Hypothalamus (tissue), 51 donors: ENCODE measurements at places on chromosomes 2 and 18.
A peak's percentile ranks its signal among the peaks of the same experiment; 100 is the strongest.

GRCh38 chr2:229852565-229852964 lies 69.2 kb downstream of the TRIP12 start:
- no peak for DNase-seq

DNA sequence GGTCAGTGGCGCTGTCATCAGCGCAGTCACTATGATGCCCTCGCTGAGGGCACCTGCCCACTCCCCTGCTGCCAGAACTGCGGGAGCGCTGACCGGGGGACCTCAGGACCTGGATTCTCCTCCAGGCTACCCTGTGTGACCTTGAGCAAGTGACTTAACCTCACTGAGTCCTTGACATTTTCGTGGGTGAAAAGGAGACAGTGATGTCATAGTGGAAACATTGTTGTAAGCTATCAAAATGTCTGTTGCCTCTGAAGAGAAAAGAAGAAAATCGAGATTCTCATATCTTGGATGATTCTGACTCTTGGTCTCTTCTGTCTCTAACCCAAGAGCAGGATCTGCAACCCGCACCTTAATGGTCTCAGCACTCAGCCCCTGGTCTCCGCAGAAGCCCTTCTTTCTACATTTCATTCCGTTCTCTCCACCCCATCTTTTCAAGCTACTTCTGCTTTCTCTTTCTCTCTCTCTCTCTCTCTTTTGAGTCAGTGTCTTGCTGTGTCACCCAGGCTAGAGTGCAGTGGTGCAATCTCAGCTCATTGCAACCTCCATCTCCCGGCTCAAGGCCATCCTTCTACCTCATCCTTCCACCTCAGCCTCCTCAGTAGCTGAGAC lies 978 bp upstream of the TUBA4A start:
- no peak for DNase-seq

DNA sequence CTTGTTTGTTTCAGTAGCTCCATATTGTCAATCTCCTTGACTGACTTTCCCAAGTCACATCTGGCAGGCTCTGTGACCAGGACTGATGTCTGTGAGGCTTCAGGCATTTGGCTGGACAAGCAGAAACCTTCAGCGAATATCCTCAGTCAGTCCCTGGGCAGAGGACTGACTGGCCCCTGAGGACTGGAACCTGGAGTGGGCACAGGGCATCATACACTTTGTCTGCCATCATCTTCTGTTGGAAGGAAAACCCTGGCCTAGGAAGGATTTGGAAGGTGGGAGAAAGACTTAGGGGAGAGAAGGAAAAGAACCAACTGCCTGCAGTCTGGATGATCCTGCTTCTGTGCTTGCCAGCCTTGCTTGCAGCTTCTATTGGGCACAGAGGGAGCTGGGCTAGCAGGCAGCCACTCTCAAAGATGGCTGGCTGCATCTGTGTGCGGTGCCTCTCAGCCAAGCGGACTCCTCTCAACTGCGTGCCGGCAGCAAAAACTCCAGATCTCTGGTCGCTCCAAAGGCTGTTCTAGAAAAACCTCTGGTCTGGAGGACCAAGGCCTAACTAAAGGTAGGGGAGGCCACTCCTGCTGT lies 126.8 kb downstream of the MARCHF4 start:
- no peak for DNase-seq

GRCh38 chr2:224017957-224018356 lies 21.1 kb downstream of the SERPINE2 start:
- no peak for DNase-seq

GRCh38 chr2:234421-234820 lies 29.4 kb downstream of the SH3YL1 start:
- DNase-seq: no peak

GRCh38 chr2:74991977-74992376 lies 33.5 kb downstream of the POLE4 start:
- no peak for DNase-seq

DNA sequence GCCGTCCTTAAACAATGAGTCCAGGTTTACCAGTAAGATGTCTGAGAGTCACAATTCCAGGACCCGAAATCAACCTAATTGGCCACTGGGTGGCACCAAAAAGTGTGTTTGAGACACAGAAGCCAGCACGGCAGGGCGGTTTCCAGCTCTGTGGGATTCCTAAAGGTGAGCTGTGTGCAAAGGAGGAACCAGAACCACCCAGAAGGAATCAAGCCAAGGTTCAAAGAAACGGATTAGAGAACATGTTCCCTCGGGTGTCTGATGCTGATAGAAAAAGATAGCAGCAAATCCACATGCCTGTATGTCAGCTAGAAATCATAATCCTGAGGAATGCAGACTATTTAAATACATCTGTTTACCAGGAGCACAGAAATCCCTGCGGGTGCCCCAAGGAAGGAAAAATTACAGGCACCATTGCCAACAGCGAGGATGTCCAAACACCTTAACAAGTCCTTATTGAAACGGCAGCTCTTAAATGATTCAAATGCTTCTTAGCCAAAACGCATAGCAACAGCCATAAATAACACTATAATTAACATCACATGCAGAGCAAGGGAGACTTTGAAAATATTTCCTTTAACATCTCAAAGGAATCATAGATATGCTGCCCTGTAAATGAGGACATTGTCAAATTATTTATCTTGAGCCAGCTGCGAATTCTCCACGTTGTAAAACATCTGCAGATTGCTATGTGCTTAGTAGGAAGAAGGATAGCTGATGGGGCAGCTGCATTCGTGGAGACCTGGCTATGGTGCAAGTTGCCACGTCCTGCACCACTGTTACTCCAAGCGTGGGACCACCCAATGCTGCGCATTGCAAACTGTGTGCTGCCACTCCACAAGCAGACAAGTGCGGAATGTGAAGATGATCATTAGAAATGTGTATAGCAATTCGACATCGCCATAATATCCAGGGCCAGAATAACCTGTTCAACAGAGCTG lies 318.7 kb upstream of the NCKAP5 start:
- DNase-seq: peak; percentile 75

DNA sequence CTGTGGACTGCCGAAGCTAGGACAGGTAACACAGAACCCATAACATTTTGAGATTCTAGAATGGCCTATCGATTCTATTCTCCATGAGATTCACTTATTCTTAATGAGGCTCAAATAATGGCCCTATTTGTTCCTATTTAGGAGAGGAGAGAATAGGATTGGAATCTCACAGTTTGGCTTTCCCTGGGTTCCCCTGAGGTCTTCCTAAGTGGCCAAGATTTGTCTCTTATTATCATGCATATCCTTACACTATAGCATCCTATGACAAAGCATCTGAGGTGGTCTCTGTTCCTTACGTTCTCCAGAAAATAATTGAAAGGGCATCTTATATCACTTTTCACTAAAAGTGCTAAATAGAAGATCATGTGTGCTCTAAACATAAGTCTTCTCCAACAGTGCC lies 9.5 kb downstream of the WDPCP start:
- no peak for DNase-seq

DNA sequence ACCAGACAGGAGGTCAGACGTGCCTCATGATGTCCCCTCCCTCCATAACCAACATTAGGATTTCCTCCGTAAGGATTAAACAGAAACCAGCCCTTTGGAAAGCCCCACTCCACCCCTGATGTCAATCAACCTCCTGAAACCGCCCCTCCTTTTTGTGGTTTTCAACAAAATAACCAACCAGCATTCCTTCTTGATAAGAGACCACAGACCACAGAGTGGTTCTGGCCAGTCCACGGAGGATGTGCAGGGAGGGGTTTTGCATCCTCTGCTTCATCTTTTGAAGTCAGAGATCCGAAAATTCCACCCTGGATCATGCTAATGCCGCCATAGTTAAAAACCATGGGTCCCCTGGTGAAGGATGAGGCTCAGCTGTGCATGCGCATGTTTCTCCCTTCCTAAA lies 180.0 kb upstream of the CCDC150 start:
- DNase-seq: no peak

GRCh38 chr2:162282765-162283425 lies 35.6 kb downstream of the IFIH1 start:
- no peak for DNase-seq

DNA sequence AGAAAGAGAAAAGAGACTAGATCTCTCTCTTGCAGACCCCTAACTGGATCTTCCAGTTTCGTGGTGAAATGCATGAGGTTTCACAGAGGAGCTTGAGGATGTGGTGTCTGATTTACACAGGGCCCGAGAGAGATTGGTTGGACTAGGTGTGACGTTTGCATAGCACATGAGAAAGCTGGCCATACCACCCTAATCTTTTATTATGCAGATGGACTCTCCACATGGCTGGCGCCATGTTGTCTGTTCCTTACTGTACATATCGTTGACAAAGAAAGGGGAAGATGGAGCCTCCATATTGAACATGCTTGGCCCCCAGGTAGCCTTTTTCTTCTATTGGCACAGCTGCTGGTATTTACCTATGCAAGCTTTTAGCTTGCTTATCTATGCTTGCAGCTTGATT lies 27.5 kb upstream of the PGAP1 start:
- no peak for DNase-seq

DNA sequence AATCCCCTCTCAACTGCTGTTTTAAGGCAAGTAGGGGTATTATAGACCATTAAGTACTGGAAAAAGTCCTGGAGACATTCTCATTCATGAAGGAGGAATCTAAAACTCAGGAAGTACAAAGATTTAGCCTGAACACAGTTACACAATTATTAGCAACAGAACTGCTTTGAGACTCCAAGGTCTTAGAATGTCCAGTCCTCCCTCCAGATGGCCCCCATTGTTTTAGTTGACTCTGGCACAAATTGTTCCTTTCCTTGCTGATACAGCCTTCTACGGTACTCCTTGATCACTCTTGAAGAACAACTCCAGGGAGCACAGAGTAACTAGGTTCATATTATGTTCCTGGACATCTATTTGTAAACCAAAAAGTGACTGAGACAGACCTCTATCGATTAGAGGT lies 210.1 kb upstream of the RND3 start:
- DNase-seq: no peak

- DNase-seq: no peak
Measured at GRCh38 chr2:192029089-192029488, 165.6 kb downstream of the TMEFF2 start.

GRCh38 chr18:48455555-48456478 lies 46.6 kb upstream of the ZBTB7C start:
- DNase-seq: no peak

DNA sequence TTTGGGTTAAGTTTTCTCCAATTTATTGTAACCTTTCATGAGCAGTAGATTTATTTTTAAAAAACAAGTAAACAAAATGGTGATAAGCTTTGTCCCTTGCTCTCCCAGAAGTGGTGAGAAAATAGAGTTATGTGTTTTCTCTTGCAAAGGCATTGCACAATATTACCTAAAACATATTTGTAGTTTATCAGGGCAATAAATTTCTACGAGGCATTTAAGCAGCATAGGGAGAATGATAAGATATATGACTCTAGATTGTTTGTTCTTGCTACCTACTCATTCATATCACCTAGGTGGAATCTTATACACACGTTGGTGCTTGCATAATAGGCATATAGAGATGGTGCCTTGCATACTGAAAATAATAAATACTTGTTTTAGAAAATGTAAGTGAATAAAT lies 201.7 kb downstream of the MYO1B start:
- no peak for DNase-seq

- no peak for DNase-seq
Measured at GRCh38 chr2:207867905-207868304, 98.2 kb upstream of the FZD5 start.

DNA sequence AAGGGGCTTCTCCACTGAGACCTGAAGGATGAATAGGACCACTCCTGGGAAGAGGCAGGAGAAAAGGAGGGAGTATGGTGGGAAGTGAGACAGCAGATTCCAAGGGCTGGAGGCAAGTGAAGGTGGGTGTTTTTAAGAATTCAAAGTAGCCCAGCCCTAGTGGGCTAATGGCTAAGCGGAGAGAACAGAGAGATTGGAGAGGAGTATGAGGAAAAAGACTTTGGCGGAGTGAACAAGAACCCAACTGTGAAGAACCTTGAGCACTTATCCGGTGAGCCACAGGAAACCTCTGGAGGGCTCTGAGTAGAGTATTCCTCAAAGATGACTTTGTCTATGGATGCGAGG lies 142.6 kb downstream of the COPS8 start:
- no peak for DNase-seq

- DNase-seq: no peak
Measured at GRCh38 chr2:85594715-85595300, 737 bp upstream of the RNF181 start.

DNA sequence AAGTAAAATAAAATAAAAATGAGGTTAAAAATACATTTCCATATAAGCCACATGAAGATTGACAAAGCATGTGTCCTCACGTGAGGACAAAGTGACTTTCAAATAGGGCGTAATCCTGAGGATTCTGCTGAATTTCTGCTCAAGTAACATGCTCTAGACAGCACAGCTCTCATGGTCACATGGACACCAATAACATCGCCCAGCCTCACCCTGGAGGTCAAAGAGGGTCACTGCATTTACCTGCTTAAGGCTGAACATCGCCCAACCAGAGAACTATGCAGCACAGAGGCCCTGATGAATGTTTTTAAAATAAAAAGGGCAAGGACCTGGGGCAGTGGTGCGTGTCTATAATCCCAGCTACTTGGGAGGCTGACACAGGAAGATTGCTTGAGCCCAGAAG lies 30.2 kb downstream of the TGFBRAP1 start:
- no peak for DNase-seq

DNA sequence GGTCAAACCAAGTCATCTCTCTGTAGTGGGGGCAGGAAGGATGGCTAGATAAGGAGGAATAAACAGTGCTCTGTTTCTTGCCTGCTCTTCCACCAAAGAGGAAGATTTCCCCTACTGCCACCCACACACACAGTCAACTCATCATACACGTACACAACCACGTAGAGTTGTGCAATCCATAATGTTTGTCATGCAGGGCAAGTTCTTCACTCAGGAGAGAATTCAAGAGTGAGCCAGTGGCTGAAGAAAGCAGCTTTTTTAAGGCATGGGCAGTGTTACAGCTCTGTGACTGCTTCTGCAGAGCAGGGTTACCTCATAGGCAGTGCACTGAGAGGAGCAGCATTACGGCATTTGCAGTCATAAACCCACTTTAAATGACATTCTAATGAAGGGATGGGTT lies 283.0 kb downstream of the RND3 start:
- DNase-seq: no peak

DNA sequence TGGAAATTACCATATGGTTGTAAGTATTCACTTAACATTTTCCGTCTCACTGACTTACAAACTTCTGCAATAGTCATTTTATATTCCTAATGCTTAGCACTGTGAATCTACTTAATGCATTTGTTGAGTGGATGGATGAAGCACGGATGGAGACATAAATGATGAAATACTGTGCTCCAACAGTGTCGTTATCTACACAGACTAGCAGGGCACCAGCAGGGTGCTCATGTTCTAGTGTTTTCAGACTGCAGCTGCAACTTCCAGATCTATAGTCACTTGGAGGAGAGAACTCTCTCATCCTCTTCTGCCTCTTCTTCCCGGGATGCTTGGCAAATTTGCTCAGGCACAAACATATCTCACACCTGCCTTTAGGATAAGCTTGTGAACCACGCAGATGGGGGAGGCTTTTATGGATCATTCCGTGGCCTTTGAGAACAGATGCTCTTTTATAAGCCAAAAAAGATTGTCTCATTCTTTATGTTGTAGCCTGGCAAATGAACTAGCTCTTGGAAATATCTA lies 797.7 kb downstream of the MBD2 start:
- DNase-seq: no peak

DNA sequence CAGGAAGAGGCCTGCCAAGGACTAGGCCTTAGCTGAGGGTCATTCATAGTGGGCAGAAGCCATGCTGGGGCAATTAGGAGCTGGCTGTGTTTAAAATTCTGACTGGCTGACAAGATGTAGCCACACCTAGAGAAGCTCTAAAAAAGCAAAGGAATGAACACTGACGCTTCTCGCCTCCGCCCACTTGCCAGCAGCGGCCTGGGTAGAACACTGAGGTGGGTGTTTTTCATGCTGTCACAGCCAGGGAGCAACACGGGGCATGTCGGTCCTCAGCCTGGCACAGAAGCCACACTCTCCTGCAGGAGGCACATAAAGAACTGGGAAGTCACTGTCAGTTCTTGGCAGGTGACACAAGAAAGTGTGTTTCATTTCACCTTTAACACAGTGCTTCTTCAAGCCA lies 10.4 kb downstream of the CHST10 start:
- DNase-seq: no peak
